Non-pigmented ciliary epithelial cell (primary cell): ENCODE measurements at places on chromosomes 11 and 22.

GRCh38 chr11:13358596-13359270 lies 81.1 kb downstream of the BMAL1 start:
- DNase-seq: no peak

DNA sequence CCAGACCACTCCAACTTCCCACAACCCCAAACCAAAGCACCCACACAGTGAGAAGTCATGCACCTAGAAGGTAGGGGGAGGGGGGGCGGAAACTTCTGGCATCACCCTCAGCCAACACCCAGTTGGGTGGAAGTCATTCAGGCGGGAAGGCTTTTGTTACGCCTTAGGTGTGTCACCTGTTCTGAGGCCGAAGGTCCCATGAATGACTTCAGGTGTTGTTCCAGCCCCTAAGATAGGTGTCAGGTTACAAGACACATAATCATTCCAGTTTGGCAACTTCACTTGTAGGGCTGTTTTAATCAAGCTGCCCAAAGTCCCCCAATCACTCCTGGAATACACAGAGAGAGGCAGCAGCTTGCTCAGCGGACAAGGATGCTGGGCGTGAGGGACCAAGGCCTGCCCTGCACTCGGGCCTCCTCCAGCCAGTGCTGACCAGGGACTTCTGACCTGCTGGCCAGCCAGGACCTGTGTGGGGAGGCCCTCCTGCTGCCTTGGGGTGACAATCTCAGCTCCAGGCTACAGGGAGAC lies at the start of gene TMPRSS4:
TSS of gene TMPRSS4 (plus strand) at position 325 of the 528 bp plus-strand sequence. CDS start 225 bp downstream, outside the sequence.
- no peak for DNase-seq

DNA sequence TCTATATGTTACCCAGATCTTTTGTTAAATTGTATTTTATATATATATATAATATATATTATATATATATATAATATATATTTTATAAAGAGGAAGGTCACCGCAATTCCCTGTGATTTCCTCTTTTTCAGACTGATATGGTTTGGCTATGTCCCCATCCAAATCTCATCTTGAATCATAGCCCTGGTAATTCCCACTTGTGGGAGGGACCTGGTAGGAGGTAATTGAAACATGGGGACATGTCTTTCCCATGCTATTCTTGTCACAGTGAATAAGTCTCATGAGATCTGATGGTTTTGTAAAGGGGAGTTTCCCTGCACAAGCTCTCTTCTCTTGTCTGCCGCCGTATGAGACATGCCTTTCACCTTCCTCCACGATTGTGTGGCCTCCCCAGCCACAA lies 157.6 kb downstream of the RAB38 start:
- no peak for DNase-seq

- peak; percentile 14 for DNase-seq
Measured at GRCh38 chr11:16945671-16946469, 68.3 kb downstream of the PLEKHA7 start.

DNA sequence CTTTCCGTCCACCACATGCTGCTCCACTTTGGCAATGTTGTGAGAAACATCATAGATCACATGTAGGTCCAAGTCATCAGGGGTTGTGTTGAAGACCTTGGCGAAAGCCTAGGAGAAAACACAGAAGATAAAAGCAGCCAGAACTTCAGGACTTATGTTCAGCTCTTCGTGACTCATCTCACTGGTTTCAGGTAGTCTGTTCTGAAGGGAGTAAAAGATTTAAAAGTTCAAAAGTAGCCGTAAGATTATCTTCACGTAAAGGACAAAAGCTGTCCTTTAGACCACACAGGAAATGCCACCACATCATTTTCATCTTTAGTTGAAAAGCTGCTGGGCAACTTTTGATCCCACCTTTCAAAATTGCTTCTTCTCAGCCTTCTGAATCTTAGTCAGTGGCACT lies 16.9 kb downstream of the RTCB start:
- no peak for DNase-seq

- DNase-seq: no peak
Measured at GRCh38 chr11:68266121-68266891, 5.5 kb downstream of the C11orf24 start.

DNA sequence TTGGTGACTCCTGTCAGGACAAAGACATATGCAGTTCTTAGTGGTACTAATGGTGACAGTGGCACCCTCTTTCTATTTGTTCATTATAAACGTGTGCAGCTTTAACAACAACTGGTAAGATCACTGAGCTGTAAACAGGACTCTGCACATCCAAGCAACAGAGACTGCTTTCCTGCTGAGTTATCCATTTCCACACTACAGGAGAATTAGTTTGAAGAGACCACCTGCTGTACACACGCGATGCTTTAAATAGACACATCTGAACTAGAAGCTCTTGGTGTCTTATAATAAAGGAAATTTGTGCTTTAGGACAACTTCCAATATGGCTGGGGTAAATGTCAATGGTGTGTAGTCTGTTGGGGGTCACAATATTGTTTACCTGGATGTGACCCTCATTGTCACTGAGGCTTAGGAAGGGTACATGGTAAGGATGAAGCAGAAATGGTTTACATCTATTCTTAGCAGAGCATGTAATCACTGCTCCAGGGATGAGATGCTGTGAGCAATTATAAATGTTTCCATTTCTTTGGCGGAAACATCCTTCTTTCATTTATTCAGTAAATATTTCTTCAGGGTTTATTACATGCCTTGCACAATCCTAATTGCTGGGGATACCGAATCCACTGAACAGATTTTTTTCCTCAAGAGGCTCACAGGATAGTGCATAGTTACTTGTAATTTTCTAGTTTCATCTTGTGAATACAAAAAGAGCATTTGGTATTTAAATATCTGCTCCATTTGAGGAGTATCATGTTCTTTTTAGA lies 354.0 kb upstream of the CCDC90B start:
- no peak for DNase-seq

DNA sequence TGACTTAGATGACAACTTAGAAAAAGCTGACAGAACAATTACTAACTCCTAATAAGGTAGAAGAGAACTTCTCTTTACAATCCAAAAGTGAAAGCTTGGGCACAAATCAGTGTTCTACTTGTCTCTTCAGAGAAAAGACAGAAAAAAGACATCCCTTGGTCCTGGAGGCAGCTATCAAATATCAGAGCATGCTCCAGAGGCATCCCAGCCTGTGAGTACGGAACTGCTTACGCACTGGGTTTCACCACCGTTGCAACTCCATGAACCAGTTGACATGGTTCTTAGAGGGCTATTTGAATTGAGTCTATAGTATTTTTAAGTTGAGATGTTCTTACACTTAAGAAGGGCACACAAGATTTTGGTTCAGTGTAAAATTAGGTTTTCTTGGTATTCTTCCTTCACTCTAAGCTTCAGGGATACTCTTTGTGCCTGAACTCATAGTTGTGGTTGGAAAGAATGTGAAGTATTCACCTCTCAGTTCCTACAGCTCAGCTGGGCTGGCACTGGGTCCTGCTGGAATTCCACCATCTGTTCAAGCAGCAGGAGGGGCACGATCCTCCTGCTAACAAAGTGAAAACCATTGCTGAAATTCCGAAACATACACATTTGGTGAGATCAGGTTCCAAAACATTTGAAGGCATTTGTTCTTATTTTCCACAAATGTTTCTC lies 6.3 kb downstream of the AKIP1 start:
- peak; percentile 88 for DNase-seq

- DNase-seq: no peak
Measured at GRCh38 chr11:66326261-66327111, 9.6 kb upstream of the CD248 start.
